ENCODE measurements at places on chromosomes 5 and 9.
A peak's percentile ranks its signal among the peaks of the same experiment; 100 is the strongest.

- no peak for DNase-seq
Measured at GRCh38 chr5:108670591-108671289, 77.0 kb upstream of the FER start.

DNA sequence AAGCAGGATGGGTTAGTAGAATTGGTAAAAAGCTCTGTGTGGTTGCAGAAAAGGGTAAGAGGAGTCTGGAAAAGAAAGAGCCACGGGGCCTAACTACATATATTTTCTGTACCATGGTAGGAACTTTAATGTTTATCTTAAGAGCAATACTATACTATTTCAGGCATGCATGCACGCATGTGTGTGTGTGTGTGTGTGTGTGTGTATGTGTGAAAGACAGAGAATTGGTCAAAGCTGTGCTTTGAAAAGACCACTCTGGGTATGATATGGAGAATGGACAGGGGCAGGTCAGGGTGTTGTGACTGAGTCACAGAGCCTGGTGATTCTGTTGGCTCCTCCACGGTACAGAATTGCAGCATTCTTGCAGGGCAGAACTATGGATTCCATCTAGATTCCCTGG lies 339.3 kb downstream of the SLIT3 start:
- no peak for DNase-seq

DNA sequence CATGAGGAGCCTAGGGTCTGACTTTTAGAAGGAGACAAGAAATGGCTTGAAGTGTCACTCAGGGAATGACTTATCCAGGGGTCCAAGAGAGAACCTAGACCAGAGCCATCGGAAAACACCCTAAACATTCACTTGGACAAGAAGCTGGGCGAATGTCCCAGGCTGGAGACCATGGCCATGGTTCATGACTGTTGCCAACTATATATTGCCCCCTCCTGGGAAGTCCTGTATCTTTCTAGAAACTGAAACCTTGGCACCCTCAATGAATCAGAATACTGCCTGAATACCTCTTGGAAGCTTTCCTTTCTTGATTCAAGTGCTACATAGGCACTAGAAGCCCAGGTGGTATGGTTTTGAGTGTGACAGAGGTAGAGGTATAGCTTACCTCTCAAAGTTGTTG lies 29.9 kb downstream of the TRMO start:
- no peak for DNase-seq

GRCh38 chr5:77770293-77771005 lies 5.7 kb downstream of the TBCA start:
- no peak for DNase-seq

DNA sequence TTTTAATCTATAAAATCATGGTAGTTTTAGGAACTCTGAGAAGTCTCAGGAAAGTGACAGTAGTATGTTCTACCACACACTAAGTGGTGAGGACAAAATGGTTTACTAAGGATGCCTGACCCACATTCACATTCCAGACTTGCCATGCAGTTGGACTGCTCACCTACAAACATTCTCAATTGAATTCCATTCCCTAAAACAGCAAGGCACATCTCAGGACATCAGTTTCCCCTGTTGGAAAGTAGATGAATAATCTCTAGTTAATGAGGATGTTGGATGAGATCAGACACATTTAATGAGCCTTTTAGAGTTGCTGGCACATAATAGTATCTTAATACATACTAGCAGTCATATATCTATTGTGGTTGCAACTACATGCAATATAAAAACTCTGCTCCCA lies 76.6 kb downstream of the ZNF618 start:
- no peak for DNase-seq

GRCh38 chr5:113663879-113664541 lies 150.5 kb downstream of the YTHDC2 start:
- peak; percentile 14 for DNase-seq

DNA sequence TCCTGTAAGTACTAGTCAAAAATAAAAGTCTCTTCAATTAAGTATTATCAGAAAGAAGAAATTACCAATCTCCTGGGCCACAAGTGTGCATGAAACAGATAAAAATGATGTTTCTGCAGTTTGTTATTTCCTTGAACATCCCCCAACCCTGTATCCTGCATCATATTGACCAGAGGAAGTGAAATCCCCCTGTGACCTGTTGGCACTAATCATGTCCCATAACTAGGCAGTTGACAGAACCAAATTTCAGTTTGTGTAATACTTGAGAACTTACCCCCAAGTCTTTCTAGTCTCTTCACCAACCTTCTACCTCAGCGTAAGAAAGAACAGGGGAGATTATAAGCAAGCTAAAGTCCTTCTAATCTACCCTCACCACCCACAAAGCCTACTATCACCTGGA lies 368.2 kb upstream of the PDE4D start:
- DNase-seq: no peak

DNA sequence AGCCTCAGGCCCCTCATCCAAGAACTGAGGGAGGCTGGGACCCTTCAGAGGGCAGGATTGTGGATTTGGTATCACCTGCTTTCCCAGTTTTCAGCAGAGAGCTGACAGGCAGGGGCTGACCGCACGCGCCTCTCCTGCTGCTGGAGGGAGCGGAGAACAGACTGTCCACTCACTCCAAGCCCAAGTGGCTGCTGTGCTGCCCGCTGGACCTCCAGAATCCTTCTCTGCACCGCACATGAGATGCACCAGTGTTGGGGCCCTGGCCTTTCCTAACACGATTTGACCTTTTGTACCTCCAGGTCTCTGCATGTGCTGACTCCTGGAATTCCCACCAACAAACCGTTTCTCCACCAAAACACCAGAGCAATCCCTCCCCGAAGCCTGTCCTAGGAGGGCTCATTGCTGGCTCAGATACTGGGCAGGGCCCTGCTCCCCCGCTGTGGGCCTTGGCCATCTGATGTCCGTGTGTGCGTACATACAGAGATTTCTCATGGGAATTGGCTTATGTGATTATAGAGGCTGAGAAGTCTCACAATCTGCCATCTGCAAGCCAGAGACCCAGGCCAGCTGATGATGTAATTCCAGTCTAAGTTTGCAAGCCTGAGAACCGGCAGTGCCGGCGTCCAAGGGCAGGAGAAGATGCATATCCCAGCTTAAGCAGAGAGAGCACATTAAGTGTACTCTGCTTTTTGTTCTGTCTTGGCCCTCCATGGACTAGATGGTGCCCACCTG lies 141.7 kb downstream of the GADD45G start:
- no peak for DNase-seq

- no peak for DNase-seq
Measured at GRCh38 chr5:978693-979092, 29.9 kb upstream of the NKD2 start.

DNA sequence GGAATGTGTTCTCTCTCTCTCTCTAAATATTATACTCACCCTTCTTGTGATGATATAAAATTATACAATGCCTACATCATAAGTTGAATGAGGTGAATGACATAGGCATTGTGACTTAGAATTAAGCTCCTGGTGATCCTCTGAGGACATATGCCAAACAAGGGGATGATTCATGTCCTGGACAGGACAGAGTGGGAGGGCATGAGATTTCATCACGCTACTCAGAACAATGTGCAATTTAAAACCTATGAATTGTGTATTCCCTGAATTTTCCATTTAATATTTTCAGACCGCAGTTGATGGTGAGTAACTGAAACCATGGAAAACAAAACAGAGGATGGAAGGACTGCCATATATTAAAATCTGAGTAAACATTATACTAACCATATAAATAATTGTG lies 782.2 kb upstream of the NUDT12 start:
- no peak for DNase-seq

DNA sequence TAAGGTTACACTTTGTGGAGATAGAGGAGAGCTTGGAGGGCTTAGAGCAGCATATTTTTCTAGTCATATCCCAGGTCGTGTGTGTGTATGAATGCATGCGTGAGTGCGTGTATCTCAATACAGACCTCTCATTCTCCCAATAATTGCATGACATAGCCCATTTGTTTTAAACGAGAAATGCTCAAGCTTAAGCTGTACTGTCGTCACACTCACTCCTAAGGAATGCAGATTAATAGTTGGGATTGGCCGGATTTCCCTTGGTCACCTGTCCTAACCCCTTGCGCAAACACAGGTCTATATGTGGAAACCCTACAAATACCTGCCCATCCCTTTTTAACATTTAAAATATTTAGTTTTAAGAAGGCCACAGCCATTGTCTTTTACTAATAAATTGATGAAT lies 165.8 kb downstream of the SEMA5A start:
- DNase-seq: no peak

GRCh38 chr5:67515762-67516161 lies 319.2 kb upstream of the CD180 start:
- DNase-seq: no peak

DNA sequence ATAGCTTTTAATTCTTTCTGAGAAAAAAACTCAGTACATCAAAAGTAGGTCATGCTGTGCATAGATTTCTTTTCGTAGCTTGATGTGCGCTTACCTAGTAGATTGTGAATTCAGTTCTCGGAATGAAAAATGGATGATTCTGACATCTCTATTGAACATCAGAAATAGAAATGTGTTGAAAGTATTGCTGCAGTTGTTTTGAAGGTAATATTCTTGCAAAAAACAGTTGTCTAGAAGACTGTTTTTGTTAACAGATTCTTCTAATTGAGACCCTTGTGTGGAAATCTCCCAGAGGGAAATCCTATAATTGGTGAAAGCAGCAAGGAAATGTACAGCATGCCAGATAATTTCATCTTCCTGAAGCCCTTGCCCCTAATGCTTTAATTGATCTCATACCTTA lies 54.5 kb downstream of the MACIR start:
- no peak for DNase-seq

DNA sequence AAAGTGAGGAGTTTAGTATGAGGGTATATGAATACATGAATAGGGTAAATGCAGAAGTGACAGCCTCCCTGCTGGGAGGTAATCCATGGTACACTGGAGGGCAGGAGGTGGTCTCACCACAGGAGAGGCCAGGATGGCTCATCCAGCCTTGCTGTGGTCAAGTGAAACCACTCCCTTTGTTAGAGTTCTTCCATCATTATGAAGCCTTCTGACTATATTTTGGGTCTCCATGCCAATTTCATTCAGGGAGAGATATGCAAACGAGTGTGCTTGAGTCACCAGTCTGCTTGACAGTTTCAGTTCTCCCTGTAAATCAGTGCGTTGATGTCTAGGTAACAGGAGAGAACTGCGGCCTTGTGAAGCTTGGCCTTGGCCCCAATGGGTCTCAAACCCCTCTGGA lies 16.4 kb downstream of the PPP3R2 start:
- DNase-seq: no peak

GRCh38 chr5:98698359-98698758 lies 75.1 kb upstream of the RGMB start:
- DNase-seq: peak; percentile 4

DNA sequence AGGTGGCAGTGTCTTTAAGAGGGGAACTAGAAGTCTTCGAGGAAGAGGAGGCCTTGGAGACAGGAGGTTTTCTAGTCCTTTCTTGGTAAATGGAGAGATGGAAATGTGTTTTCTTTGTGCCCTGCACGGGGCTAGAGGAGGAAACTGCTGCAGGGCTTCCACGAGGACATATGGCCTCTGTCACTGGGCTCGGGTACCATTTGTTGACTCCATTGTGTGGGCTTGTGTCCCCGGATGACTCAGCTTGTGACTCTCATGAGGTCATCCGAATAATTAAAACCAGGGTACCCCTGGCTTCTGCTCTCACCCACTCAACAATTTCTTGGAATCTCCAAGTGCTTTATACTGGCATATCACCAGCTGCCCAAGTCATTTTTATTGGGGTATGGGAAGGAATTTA lies 261.7 kb downstream of the KIF4B start:
- no peak for DNase-seq

DNA sequence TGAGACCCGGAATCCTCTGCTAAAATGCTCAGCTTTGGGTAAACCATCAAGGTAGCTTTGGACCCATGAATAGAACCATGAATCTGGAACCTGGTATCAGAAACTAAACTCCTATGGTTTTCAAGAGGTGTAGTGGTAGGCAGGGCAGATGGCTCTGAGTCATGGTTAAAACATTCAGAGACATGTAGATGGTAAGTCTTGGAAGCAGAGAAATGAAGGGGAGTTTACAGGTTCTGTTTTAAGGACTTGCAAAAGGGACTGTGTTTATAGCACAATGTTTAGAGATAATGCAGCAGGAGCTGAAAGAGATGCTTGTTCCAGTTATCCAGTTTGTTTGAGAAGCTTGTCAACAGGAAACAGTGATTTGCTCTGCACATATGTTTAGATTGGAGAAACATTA lies 36.0 kb upstream of the FBN2 start:
- DNase-seq: no peak

GRCh38 chr9:4299005-4299795 lies 668 bp downstream of the GLIS3 start:
- no peak for DNase-seq

DNA sequence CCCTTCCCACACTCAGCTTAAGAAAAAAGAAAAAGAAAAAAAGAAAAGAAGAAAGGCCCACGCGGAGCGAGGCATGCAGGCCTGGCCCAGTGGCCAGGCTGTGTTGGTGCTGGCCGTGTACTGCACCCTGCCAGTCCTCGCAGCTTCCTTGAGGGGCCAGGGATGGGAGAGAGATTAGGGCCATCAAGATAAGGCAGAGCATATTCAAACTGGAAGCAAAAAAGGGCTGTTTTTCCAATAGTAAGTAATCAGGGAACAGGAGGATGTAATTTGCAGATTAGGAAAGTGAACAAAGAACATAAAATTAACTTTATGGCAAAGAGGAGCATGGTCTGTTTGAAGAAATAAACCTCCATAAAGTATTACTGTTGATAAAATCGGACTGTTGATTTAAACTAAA lies 319.6 kb upstream of the CLINT1 start:
- no peak for DNase-seq

DNA sequence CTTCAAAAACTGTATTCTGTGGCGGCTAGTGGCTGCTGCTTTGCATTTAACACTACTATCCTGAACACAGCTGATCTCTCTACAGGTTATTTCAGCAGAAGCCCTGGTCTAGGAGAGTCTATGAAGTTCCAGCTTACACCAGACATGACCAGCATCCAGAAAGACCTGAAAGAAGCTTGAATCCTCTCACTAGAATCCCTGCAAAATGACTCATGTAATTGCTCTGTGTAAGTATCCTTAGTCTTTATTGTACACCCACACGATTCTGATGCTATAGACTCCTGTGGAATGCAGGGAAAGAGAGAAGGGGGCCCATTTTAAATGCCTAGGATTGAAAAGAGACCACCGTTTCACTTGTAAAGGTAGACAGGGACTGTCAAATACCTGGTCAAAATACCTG lies 859 bp upstream of the GRIA1 start:
- no peak for DNase-seq

DNA sequence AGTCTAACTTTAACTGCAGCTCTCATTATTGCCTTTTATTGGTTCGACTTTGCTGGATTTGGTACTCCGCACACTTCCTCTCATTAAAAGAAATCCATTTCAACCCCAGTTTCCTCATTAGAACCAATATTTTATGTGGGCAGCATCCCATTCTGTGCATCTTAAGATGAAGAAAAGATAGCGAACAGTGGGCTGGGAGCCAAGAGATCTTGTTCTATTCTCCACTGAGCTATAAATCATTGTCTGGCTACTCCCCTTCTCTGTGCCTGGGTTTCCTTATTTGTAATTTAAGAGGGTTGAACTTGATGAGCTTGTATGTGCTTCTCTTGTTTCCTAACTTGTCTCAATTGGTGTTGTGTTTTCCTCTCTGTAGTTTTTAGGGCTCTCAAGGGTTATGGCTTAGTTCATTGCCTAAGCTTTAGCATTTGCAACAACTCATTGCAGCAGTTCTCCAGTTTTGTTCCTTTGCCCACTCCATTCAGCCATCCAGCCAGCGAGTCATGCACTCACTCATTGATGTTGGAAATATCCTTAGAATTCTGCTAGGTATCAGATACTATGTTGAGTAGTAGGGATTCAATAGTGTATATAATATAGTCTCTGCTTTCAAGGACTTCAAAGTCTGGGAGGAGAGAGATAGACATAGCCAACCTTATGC lies 273.3 kb upstream of the TNC start:
- DNase-seq: no peak

GRCh38 chr5:59661311-59661710 lies 232.2 kb downstream of the PDE4D start:
- DNase-seq: no peak
